ENCODE measurements at places on chromosomes 5 and 9. TPM values are rescaled to one million over a fixed set of nuclear protein-coding genes. Genes with fewer than 3 reads are reported as not detected.

Gene SLC6A18
- total RNA-seq = not detected

Gene PHYHD1
- total RNA-seq = 2.0 TPM

Gene PCDHGB2
- 0.88 TPM for total RNA-seq

Gene FCN1
- not detected for total RNA-seq

DNA sequence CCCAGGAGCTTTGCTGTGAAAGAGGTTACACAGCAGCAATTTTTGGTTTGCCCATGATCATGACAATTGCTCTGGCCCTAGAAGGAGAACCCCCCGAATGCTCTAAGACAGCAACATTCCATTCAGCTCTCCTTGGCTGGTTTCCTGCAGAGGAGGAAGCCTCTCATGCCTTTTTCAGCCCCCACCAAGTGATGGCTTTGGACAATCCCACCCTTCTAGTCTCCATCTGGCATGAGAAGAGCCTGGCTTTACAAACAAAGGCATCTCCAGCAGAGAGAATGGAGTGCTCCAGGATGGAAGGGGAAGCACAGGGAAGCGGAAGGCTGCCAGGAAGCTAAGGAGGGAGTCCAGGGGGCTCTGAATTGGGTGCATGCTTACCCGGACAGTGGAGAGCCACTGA, 98.4 kb downstream of the CRB2 start:
- DNase-seq = no peak
- H3K36me3 ChIP-seq = peaks cover 24% of the 10 kb centered on the region
- H3K4me3 ChIP-seq = no peak overlapping the region

- no peaks in the 10 kb centered on the region for H3K27me3 ChIP-seq
- peaks cover 9% of the 10 kb centered on the region for H3K4me1 ChIP-seq
- H3K4me3 ChIP-seq = no peak overlapping the region
- no peaks in the 10 kb centered on the region for H3K36me3 ChIP-seq
- peak; percentile 32 for DNase-seq
- H3K27ac ChIP-seq = peak overlapping the region; percentile 49
These were observed 1174.2 kb upstream of the C9orf72 start for GRCh38 chr9:28747351-28747985.

DNA sequence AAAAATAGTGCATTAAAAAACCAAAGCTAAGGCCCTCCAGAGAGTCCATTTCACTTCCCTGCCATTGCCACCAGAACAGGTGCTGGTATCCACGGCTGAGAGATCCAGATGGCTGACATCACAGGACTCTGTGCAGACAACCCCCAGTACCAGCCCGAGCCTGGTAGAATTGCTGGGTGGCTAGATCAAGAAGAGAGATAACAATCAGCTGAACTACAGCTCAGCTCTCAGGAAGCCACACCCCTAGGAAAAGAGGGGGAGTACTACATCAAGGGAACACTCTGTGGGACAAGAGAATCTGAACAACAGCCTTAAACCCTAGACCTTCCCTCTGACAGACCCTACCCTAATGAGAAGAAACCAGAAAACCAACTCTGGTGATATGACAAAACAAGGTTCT, 73.8 kb upstream of the SLIT3 start:
- no peaks in the 10 kb centered on the region for H3K4me1 ChIP-seq
- no peak overlapping the region for H3K27ac ChIP-seq
- H3K36me3 ChIP-seq = no peaks in the 10 kb centered on the region
- no peak overlapping the region for H3K4me3 ChIP-seq

DNA sequence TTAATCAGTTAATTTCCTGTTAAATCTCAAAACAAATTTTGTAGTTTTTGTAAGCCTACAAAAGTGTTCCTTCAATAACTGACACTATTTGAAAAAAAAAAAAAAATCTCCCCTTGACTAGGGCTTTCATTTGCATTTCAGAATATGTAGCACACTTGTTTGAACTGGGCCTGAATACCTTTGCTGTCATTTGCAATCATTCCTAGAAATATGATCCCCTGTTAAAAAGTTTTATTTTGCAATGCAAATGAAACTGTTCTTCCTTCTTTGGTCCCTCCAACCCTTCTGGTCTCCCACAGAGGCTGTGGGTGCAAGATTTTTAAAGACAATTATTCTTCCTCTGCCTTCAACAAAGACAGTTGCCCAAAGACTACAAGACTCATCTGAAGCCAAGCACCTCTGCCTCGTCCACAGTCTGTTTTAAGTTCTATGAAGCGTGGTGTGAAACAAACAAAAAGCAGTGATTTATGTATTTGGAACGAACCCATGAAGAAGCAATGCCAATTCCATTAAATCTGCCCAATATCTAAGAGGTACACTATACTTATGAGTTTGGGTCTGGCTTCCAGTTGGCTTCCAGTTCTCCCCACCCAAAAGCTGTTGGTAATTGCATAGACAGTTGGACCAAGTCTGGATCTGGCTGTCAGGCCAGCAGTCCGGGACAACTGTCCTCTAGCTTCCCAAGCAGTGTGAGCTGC, 66.1 kb downstream of the CFAP90 start:
- DNase-seq = no peak
- H3K27me3 ChIP-seq = peaks cover 80% of the 10 kb centered on the region
- H3K27ac ChIP-seq = no peak overlapping the region
- H3K4me1 ChIP-seq = no peaks in the 10 kb centered on the region
- no peaks in the 10 kb centered on the region for H3K36me3 ChIP-seq

- no peak for DNase-seq
- H3K36me3 ChIP-seq = no peaks in the 10 kb centered on the region
- no peaks in the 10 kb centered on the region for H3K27me3 ChIP-seq
- no peak overlapping the region for H3K4me3 ChIP-seq
- no peak overlapping the region for H3K27ac ChIP-seq
- H3K4me1 ChIP-seq = no peaks in the 10 kb centered on the region
These were observed 92.0 kb downstream of the PHF2 start for GRCh38 chr9:93668261-93668871.

DNA sequence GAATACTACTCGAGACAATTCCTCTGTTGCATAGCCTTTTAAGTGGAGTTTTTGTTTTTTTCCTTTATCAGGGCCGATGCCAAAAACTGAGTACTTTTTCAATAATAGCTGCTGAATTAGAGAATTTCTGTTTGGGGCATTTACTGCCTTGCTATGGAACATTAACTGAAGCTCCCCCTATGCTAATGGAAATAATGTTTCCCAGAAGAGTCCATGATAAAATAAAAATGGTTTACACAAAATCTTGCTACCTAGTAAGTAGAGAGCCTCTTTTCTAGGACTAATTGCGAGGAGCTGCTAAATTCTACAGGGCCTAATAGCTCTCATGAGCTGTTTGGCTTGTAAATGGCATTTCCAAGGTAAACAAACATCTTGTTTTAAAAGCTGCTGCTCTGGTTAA, 128.2 kb upstream of the MYO10 start:
- no peaks in the 10 kb centered on the region for H3K4me1 ChIP-seq
- H3K4me3 ChIP-seq = no peak overlapping the region
- no peaks in the 10 kb centered on the region for H3K27me3 ChIP-seq
- no peaks in the 10 kb centered on the region for H3K36me3 ChIP-seq
- DNase-seq = no peak

DNA sequence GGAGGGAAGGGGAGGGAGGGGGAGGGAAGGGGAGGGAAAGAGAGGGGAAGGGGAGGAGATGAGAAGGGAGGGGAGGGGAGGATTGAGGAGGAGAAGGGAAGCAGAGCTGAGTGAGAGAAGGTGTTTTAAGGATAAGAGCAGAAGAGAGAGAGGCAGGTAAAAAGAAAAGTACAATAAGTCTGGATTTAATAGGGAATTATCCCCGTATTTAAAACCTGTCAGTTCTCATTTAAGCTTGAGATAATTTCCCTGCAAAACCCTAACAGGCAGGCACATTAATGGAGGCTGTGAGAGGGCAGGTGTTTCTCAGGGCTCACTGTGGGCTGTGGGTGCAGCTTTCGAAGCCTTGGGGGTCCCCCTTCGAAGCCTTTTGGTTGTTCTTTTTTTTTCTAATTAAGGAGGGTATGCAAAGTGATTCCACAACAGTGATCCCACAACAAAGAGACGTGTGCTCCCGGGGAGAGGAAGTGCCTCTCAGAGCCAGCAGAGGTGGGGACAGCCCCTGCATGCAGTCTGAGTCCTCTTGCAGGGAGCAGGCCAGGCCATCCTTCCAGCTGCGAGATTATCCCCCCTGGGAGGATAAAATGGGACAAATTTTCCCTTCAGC, 317.9 kb upstream of the IRX1 start:
- no peaks in the 10 kb centered on the region for H3K36me3 ChIP-seq
- no peaks in the 10 kb centered on the region for H3K4me1 ChIP-seq
- no peak overlapping the region for H3K4me3 ChIP-seq
- H3K27ac ChIP-seq = no peak overlapping the region

GRCh38 chr9:131704988-131705387, 34.9 kb downstream of the RAPGEF1 start:
- H3K4me1 ChIP-seq = peaks cover 44% of the 10 kb centered on the region
- no peak for DNase-seq

- no peaks in the 10 kb centered on the region for H3K27me3 ChIP-seq
- peaks cover 4% of the 10 kb centered on the region for H3K4me1 ChIP-seq
- no peak overlapping the region for H3K4me3 ChIP-seq
- no peak overlapping the region for H3K27ac ChIP-seq
- peak; percentile 75 for DNase-seq
These were observed 242.3 kb upstream of the PTGER4 start for GRCh38 chr5:40437452-40437861.

GRCh38 chr9:31535651-31536050, 848.8 kb upstream of the ACO1 start:
- H3K4me3 ChIP-seq = no peak overlapping the region
- no peaks in the 10 kb centered on the region for H3K4me1 ChIP-seq
- H3K27ac ChIP-seq = no peak overlapping the region
- no peaks in the 10 kb centered on the region for H3K27me3 ChIP-seq
- no peak for DNase-seq

DNA sequence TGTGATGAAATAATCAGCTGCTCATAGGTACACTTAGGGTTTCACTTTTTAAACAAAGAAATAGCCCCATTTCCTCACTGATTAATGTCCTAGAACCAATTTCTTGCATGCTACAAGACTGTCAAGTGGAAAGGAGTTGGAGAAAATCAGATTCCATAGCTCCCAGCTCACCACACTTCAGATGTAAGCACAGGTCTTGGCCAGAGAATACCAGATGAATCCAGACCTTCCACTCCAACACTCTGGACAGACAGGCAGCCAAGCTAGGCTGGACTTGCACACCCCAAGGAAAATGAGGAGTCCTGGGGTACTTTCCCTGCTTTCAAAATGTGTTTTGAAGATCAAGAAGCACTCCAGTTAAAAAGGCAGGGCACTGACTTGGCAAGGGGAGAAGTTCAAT, 68.5 kb downstream of the KLHL3 start:
- H3K36me3 ChIP-seq = no peaks in the 10 kb centered on the region
- H3K27ac ChIP-seq = no peak overlapping the region
- no peaks in the 10 kb centered on the region for H3K4me1 ChIP-seq

DNA sequence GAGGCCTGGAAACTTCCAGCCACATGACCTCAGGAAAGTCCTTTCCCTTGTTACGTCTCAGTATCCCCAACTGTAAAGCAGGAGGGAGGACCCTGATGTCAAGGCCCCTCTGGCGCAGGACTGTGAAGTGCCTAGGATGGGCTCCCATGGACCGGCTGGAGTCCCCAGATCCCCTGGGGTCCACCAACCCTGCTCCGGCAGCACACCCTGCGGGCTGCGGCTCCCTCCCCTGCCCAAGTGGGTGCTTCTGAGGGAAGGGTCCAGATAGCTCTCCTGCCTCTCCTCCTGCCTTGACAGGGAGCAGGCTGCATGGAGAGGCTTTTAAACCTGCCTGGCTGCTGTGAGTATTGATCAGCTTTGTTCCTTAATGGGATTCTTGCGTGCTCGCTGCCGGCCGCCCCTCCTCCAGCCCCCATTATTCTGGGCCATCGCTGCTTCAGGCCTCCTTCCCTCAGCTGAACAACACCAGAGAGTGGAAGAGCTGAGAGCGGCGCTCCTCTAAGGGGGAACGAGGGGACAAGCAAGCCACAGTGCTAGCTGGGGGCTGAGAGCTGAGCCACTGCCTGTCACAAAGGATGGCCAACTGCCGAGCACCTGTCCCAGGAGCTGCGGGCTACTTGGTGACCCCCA, 25.6 kb upstream of the NTNG2 start:
- DNase-seq = no peak
- H3K4me3 ChIP-seq = no peak overlapping the region
- peaks cover 81% of the 10 kb centered on the region for H3K27me3 ChIP-seq
- H3K4me1 ChIP-seq = peaks cover 2% of the 10 kb centered on the region

- DNase-seq = no peak
- no peaks in the 10 kb centered on the region for H3K36me3 ChIP-seq
- H3K27ac ChIP-seq = no peak overlapping the region
- H3K27me3 ChIP-seq = peaks cover 16% of the 10 kb centered on the region
- no peak overlapping the region for H3K4me3 ChIP-seq
These were observed 131.3 kb downstream of the MACIR start for GRCh38 chr5:103389846-103390245.

- no peaks in the 10 kb centered on the region for H3K36me3 ChIP-seq
- H3K27me3 ChIP-seq = no peaks in the 10 kb centered on the region
- no peak overlapping the region for H3K27ac ChIP-seq
- no peak for DNase-seq
- H3K4me3 ChIP-seq = no peak overlapping the region
- peaks cover 21% of the 10 kb centered on the region for H3K4me1 ChIP-seq
These were observed 26.2 kb downstream of the GNAQ start for GRCh38 chr9:78005231-78006002.

GRCh38 chr9:120829650-120830049, 13.1 kb downstream of the PSMD5 start:
- no peak for DNase-seq
- no peak overlapping the region for H3K4me3 ChIP-seq
- H3K36me3 ChIP-seq = peaks cover 85% of the 10 kb centered on the region
- no peak overlapping the region for H3K27ac ChIP-seq
- no peaks in the 10 kb centered on the region for H3K4me1 ChIP-seq

DNA sequence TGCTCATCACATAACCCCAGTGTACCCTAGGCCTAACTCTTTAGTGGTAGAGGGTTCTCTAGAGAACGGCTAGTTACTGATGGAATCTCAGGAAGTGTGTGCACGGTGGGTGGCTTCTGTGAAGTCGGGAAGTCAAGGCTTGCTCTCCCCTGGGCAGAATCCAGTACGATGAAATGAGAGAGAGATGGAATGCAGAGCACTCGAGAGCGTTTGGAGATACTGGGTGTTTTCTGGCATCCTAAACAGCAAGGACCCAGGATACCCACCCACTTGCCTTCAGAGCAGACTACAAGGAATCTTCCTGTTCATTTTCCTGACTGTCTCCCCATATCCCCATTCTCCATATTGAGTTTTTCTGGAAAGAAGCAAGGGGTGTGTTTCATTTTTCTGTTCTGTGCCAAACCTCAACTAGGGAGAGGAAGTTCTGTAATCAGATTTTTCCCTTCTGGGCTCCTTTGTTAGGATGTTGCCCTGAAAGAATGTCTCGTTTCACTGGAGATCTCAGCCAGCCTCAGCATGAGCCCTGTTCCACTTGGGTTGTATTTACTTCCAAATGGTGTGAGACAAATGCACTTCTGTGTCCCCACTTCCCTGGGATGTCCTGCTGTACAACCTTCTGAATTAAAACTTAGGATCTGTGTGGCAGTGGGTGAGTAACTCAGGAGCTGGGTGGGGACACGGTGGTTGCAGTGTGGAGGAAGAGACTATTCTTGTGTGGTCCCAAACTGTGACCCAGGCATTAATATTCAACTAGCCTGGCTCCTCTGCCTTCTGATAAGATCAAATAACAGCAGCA, 108.9 kb upstream of the SPRY4 start:
- no peak overlapping the region for H3K27ac ChIP-seq
- H3K27me3 ChIP-seq = no peaks in the 10 kb centered on the region

GRCh38 chr5:100790170-100790665, 112.9 kb downstream of the ST8SIA4 start:
- no peak overlapping the region for H3K27ac ChIP-seq
- DNase-seq = no peak
- H3K4me1 ChIP-seq = no peaks in the 10 kb centered on the region
- no peaks in the 10 kb centered on the region for H3K27me3 ChIP-seq
- no peak overlapping the region for H3K4me3 ChIP-seq

GRCh38 chr5:151509231-151509630, 61.8 kb downstream of the SLC36A1 start:
- no peaks in the 10 kb centered on the region for H3K4me1 ChIP-seq
- DNase-seq = peak; percentile 32
- no peaks in the 10 kb centered on the region for H3K27me3 ChIP-seq
- H3K4me3 ChIP-seq = no peak overlapping the region
- no peak overlapping the region for H3K27ac ChIP-seq
